Calu3 (cell line): ENCODE measurements at places on chromosomes 7 and 10.

DNA sequence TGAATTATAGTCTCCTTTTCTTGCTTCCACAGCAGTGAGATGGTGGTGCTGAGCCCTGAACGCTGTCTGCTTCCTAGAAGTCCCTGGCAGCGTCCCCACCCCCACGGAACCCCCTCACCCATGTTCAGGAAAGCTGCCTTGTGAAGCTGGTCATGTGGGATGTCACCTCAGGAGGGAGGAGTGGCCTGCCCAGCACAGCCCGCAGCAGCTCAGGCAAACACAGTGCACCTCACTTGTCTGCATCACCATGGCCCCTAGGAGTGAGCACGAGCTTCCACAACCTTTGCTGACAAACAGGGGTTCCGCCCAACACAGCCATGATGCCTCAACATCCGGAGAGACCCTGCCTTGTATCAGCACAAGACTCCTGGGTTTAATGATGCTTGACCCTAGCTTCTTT lies 508.9 kb downstream of the RPS24 start:
- H3K4me1 ChIP-seq: no peaks in the 10 kb centered on the region
- H3K27me3 ChIP-seq: peaks cover 99% of the 10 kb centered on the region
- DNase-seq: no peak
- H3K36me3 ChIP-seq: no peaks in the 10 kb centered on the region

DNA sequence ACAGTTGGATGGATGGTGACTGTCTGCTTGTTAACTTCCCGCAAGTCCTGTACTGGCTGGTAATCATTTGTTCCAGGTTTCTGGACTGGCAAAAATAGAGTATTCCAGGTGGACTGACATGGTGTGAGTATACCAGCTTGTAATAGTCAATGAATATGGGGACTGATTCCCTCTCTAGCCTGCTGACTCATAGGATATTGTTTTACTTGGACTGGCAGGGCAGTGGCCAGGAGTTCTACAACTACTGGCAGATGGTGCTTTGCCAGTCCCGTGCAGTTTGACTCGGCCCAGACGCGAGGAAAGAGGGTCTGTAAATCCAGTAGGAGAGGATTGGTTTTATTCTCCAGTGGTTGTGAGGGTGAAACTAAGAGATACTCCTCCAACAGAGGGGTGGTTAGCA lies 78.0 kb downstream of the PRR15 start:
- H3K36me3 ChIP-seq: no peaks in the 10 kb centered on the region

- no peak overlapping the region for H3K27ac ChIP-seq
- H3K27me3 ChIP-seq: no peaks in the 10 kb centered on the region
- DNase-seq: no peak
- no peaks in the 10 kb centered on the region for H3K4me1 ChIP-seq
- no peak overlapping the region for H3K4me3 ChIP-seq
- no peaks in the 10 kb centered on the region for H3K36me3 ChIP-seq
Measured at GRCh38 chr7:35657125-35657524, 37.8 kb downstream of the HERPUD2 start.

DNA sequence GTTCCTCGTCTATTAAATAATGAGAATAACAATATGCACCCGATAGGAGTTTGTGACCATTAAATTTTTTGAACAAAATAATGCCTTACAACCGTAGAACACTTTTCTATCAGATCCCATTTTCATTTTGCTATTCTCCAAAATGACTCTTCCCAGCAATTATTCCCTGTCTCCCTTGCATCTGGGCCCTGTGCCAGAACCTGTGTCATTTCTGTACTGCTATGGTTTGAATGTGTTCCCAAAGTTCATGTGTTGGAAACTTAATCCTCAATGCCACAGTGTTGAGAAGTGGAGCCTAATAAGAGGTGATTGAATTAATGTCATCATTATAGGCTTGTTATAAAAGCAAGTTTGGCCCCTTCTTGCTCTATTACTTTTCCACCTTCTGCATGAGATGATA lies 33.2 kb upstream of the SMNDC1 start:
- H3K4me1 ChIP-seq: no peaks in the 10 kb centered on the region
- no peaks in the 10 kb centered on the region for H3K27me3 ChIP-seq
- no peak for DNase-seq
- no peak overlapping the region for H3K4me3 ChIP-seq
- H3K36me3 ChIP-seq: no peaks in the 10 kb centered on the region

- no peak for DNase-seq
- no peak overlapping the region for H3K27ac ChIP-seq
- no peak overlapping the region for H3K4me3 ChIP-seq
- no peaks in the 10 kb centered on the region for H3K4me1 ChIP-seq
Measured at GRCh38 chr7:29839302-29839701, 33.0 kb downstream of the WIPF3 start.

DNA sequence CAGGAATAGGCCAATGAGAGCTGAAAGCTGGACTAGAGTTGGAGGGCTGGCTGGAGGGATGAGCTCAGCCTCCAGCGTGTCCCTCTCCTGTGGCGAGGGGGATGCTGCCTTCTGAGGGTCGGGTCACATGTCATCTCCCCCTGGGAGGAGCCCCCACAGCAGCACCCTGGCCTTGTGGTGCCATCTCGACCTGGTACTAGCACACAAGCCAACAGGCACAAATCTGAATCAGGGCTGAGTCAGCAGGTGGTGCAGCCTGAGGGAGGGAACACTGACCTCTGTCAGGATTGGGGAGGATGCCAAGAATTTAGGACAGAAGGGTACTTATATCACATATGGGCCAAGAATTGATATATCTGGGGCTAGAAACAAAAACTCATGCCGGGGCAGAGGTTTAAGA lies 280.4 kb downstream of the CELF2 start:
- H3K36me3 ChIP-seq: no peaks in the 10 kb centered on the region
- no peak for DNase-seq
- H3K4me1 ChIP-seq: no peaks in the 10 kb centered on the region
- H3K27ac ChIP-seq: no peak overlapping the region
- H3K27me3 ChIP-seq: peaks cover 42% of the 10 kb centered on the region
- H3K4me3 ChIP-seq: no peak overlapping the region

- no peaks in the 10 kb centered on the region for H3K4me1 ChIP-seq
- H3K36me3 ChIP-seq: no peaks in the 10 kb centered on the region
- no peak overlapping the region for H3K27ac ChIP-seq
Measured at GRCh38 chr10:90675621-90676020, 182.2 kb downstream of the HTR7 start.

DNA sequence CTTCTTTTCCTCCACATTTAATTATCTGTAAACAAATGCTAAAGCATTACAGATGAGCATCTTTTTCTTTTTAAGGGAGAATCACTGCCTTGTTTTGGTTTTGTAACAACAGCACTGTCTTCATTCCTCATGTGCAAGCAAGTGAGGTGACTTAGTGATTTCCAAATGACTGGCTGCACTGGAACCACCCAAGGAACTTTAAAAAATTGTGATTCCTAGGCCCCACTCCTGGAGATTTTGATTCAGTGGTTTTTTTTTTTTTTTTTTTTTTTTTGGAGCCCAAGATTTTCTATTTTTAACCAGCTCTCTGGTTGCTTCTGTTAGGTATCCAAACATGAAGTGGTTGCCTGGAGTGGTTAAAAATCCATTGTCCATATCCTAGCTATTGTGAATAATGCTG lies 176.2 kb downstream of the LRMDA start:
- H3K4me1 ChIP-seq: no peaks in the 10 kb centered on the region
- peaks cover 20% of the 10 kb centered on the region for H3K27me3 ChIP-seq
- H3K36me3 ChIP-seq: no peaks in the 10 kb centered on the region
- DNase-seq: no peak
- H3K27ac ChIP-seq: no peak overlapping the region
- no peak overlapping the region for H3K4me3 ChIP-seq

GRCh38 chr7:127751062-127751461 lies 99.1 kb downstream of the SND1 start:
- H3K27me3 ChIP-seq: no peaks in the 10 kb centered on the region
- H3K4me1 ChIP-seq: no peaks in the 10 kb centered on the region
- H3K4me3 ChIP-seq: no peak overlapping the region
- no peak for DNase-seq
- no peak overlapping the region for H3K27ac ChIP-seq

DNA sequence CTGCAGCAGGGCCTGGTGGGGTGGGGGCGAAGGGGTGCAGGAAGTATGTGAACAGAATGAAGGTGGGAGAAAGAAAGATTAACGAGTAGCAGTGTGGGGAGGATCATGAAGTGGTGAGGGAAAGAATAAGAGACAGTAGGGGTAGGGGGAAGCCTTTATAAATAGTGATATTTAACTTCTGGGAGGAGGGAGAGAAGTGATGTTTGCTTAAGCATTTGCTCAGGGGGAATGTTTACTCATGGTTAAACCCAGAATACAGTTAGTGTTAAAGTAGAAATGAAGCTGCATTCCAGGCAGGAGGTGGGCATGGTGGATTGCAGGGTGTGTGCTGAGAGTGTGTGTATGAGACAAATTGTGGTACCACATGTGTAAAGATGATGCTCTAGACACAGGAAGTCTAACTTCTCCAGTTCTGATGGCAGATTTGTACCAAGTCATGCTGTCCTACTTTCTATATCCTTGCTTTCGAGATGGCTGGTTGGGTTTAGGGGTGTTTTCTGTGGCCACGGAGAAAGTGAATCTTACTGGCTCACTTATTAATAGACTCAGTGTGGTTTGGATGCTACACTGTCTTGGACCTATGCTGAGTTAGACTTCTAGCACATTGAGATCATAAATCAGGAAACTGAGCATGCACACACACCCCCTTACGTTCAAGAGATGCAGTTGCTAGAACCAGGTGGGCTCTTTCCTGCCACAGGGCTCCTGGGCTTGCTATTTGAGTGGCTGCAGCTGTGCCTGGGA lies 10.6 kb upstream of the DNMBP start:
- H3K4me1 ChIP-seq: peaks cover 11% of the 10 kb centered on the region
- no peak overlapping the region for H3K4me3 ChIP-seq
- H3K36me3 ChIP-seq: peaks cover 4% of the 10 kb centered on the region

DNA sequence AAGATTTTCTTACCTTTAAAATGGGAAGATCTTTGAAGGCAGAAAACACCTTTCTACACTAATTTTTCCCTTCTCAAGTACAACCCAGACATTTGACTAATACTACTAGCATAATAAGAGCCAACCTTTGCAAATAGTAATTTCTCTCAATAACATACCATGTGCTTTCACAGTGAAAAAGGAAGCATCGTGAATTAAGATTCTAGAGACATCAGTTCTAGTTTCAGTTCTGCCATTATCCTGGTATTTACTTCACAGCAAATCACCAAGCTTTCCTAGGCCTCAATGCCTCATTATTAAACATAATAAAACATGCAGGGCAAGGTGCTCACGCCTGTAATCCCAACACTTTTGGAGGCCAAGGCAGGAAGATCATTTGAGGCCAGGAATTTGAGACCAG lies 24.9 kb downstream of the GSAP start:
- H3K27me3 ChIP-seq: no peaks in the 10 kb centered on the region
- no peak for DNase-seq
- H3K27ac ChIP-seq: no peak overlapping the region
- peaks cover 17% of the 10 kb centered on the region for H3K4me1 ChIP-seq
- no peaks in the 10 kb centered on the region for H3K36me3 ChIP-seq
- H3K4me3 ChIP-seq: no peak overlapping the region

DNA sequence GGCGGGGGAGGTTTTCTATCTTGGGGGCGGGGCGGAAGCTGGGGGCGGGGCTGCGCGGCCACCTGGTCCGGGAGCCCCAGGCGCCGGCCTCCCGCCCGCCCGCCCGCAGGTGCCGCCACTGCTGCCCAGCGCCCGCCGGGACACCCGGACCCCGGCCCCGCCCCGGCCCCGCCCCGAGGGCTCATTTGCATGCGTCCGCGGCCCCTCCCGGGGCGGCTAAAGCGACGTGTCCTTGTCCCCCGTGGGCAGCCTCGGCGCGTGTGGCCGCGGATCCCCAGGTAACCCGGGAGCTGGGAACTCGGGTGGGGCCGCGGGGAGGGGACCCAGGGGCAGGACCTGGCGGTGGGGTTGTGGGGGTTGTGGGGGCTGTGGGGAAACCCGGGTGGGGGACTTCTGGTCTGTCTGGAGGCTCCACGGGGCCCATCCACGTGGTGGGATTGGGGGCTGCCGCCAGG lies at the start of gene BHLHA15:
BHLHA15 (plus strand) TSS at position 219 of the 455 bp plus-strand sequence. CDS start 871 bp downstream, outside the sequence.
- H3K4me1 ChIP-seq: no peaks in the 10 kb centered on the region
- DNase-seq: peak; percentile 63
- H3K27ac ChIP-seq: no peak within 1 kb of the TSS
- no peaks in the 10 kb centered on the region for H3K27me3 ChIP-seq
- peaks cover 18% of the 10 kb centered on the region for H3K36me3 ChIP-seq
- H3K4me3 ChIP-seq: peak within 1 kb of the TSS; percentile 65

DNA sequence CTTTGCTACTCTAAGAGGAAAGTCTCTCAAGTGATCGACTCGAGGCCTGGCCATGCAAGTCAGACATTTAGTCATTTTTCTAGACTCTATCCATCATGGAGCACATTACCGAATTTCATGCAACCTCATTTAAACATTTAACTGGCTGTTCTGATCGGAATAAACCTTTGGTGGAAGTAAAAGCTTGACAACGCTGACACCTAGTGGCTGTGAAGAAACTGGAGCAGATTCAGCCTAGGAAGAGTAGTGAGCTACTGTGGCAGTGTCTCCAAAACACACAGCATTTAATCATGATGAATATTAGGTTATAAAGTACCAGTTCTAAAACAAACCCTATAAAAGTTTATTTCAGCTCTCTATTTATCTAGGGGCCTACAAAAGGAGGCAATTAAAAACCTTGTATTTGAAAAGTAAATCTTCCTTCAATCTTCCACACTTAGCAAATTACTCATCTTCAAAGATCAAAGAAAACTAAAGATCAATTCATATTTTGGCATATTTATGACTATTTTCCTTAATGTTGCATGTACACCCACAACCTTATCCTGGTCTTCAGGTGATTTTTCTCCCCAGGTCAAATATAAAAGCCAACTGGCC lies 175.0 kb downstream of the CTNNA3 start:
- H3K27ac ChIP-seq: no peak overlapping the region
- H3K27me3 ChIP-seq: peaks cover 10% of the 10 kb centered on the region
- DNase-seq: peak; percentile 60
- H3K36me3 ChIP-seq: no peaks in the 10 kb centered on the region
- H3K4me3 ChIP-seq: no peak overlapping the region
